ENCODE measurements at places on chromosomes 4 and X. TPM values are rescaled to one million over a fixed set of nuclear protein-coding genes. Genes with fewer than 3 reads are reported as not detected.

The RPS6KA3 gene
- polyA plus RNA-seq = 15.4 TPM

The EFHC2 gene
- polyA plus RNA-seq = not detected

The ADH1A gene
- not detected for polyA plus RNA-seq

The F9 gene
- polyA plus RNA-seq = not detected

The EMCN gene
- polyA plus RNA-seq = 0.10 TPM

The NUDT10 gene
- polyA plus RNA-seq = 0.15 TPM

The STATH gene
- not detected for polyA plus RNA-seq

All from BJ (cell line).